Thoracic aorta (tissue), 2 donors: ENCODE measurements at places on chromosomes 7 and 10. TPM values are rescaled to one million over a fixed set of nuclear protein-coding genes. Genes with fewer than 3 reads are reported as not detected.

LRRC4 gene
- 2.2 TPM for total RNA-seq

PPP1R3A gene
- total RNA-seq, result not detected

SP4 gene
- total RNA-seq, result 7.4 TPM

AKR1C8 gene
- not detected for total RNA-seq

DNA sequence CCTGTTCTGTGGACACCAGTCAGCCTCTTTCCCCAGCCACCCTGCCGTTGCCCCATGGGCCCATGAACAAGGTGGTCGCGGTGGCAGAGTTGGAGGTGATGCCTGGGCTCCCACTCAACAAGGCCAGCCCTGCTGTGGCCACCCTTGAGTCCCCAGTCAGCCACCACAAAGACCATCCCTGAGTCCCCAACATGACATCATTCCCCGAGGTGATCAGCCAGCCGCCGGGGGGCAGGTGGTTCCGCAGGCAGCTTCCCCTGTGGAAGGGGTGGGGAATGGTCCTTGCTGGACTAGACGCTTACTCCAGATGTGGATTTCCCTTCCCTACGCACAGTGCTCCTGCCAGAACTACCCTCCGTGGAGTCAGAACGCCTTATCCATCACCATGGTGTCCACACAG is 271.7 kb downstream of the PTPRN2 start:
- H3K4me1 ChIP-seq, result no peaks in the 10 kb centered on the region
- H3K27me3 ChIP-seq, result no peaks in the 10 kb centered on the region
- DNase-seq, result no peak
- no peaks in the 10 kb centered on the region for H3K36me3 ChIP-seq

GRCh38 chr7:151679881-151680612 is 160.4 kb upstream of the RHEB start:
- no peak for DNase-seq
- H3K27ac ChIP-seq, result no peak overlapping the region

- DNase-seq, result no peak
- no peaks in the 10 kb centered on the region for H3K36me3 ChIP-seq
- peak overlapping the region; percentile 57 for H3K27ac ChIP-seq
- H3K4me1 ChIP-seq, result peaks cover 17% of the 10 kb centered on the region
- H3K4me3 ChIP-seq, result peak overlapping the region; percentile 39
These were observed 847 bp downstream of the AGMO start for GRCh38 chr7:15560968-15561367.

GRCh38 chr7:81641873-81642272 is 128.0 kb downstream of the HGF start:
- H3K27me3 ChIP-seq, result no peaks in the 10 kb centered on the region
- H3K4me1 ChIP-seq, result peaks cover 21% of the 10 kb centered on the region
- H3K4me3 ChIP-seq, result no peak overlapping the region
- H3K27ac ChIP-seq, result no peak overlapping the region
- DNase-seq, result no peak

GRCh38 chr10:104778371-104778770 is 137.3 kb downstream of the SORCS3 start:
- no peak for DNase-seq
- H3K27me3 ChIP-seq, result no peaks in the 10 kb centered on the region
- no peak overlapping the region for H3K27ac ChIP-seq

DNA sequence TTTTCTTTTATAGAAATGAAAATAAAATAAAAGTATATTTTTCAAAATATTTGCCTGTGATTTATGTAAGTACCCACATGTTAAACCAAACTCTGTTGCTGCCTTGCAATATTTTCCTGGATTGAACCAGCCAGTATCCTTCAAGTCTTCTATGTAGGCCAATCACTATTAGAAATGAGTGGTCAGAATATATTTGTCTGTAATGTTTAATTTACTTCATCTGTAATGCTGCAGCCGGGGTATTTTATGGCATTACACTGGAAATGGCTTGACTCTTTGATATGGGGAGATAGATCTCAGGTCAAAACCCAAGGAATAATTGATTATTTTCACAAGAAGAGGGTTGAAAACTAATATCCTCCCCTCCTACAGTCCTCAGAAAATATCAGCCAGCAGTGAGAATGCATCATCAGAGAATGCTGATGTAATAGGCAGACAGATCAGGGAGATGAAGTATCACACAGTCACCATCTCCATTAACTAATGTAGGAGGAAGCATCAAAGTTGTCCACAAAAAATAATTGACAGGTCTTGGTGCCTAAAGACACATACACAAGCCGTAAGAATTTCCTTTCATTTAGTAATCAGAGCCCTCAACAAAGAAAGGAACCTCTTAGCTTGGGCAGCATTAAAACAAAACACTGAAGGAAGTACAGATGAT is 82.5 kb downstream of the VWDE start:
- no peak for DNase-seq
- H3K27me3 ChIP-seq, result no peaks in the 10 kb centered on the region
- H3K36me3 ChIP-seq, result no peaks in the 10 kb centered on the region
- no peak overlapping the region for H3K4me3 ChIP-seq

- H3K4me1 ChIP-seq, result peaks cover 57% of the 10 kb centered on the region
- H3K36me3 ChIP-seq, result peaks cover 7% of the 10 kb centered on the region
- no peaks in the 10 kb centered on the region for H3K27me3 ChIP-seq
These were observed 5.3 kb downstream of the CTBP2 start for GRCh38 chr10:125155101-125155500.

GRCh38 chr10:34177445-34177844 is 637.7 kb downstream of the PARD3 start:
- DNase-seq, result no peak
- H3K4me3 ChIP-seq, result no peak overlapping the region
- H3K27ac ChIP-seq, result no peak overlapping the region
- H3K27me3 ChIP-seq, result no peaks in the 10 kb centered on the region
- H3K36me3 ChIP-seq, result no peaks in the 10 kb centered on the region

- H3K27ac ChIP-seq, result no peak overlapping the region
- H3K36me3 ChIP-seq, result no peaks in the 10 kb centered on the region
- no peak for DNase-seq
- no peaks in the 10 kb centered on the region for H3K27me3 ChIP-seq
- H3K4me3 ChIP-seq, result no peak overlapping the region
- no peaks in the 10 kb centered on the region for H3K4me1 ChIP-seq
These were observed 12.8 kb upstream of the ARID5B start for GRCh38 chr10:61888744-61889143.

GRCh38 chr7:100974021-100974420 is 4.7 kb downstream of the MUC12 start:
- H3K27me3 ChIP-seq, result no peaks in the 10 kb centered on the region
- no peaks in the 10 kb centered on the region for H3K4me1 ChIP-seq
- DNase-seq, result no peak
- H3K27ac ChIP-seq, result no peak overlapping the region
- no peaks in the 10 kb centered on the region for H3K36me3 ChIP-seq

GRCh38 chr10:101601541-101601940 is 13.4 kb downstream of the DPCD start:
- peaks cover 5% of the 10 kb centered on the region for H3K36me3 ChIP-seq
- H3K4me1 ChIP-seq, result no peaks in the 10 kb centered on the region
- DNase-seq, result no peak

DNA sequence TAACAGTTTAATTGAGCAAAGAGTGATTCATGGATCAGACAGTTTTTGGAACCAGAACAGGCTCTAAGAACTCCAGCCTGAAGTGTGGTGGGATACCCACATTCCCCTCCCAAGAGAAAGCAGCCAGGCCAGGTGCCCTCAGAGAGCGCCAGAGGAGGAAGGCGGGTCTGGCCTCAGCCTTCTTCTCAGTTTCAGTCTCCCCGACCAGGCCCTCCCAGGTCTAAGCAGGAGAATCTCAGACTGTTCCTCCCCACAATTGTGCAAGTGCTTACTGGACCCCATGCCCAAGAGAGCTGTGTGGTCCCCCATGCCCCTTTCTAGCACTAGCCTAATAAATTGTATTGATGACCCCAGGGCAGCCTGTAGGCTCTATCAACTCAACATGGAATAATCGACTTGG is 25.6 kb downstream of the PPIF start:
- H3K27ac ChIP-seq, result no peak overlapping the region
- peaks cover 5% of the 10 kb centered on the region for H3K4me1 ChIP-seq
- H3K4me3 ChIP-seq, result no peak overlapping the region
- no peaks in the 10 kb centered on the region for H3K27me3 ChIP-seq
- no peaks in the 10 kb centered on the region for H3K36me3 ChIP-seq
- no peak for DNase-seq

DNA sequence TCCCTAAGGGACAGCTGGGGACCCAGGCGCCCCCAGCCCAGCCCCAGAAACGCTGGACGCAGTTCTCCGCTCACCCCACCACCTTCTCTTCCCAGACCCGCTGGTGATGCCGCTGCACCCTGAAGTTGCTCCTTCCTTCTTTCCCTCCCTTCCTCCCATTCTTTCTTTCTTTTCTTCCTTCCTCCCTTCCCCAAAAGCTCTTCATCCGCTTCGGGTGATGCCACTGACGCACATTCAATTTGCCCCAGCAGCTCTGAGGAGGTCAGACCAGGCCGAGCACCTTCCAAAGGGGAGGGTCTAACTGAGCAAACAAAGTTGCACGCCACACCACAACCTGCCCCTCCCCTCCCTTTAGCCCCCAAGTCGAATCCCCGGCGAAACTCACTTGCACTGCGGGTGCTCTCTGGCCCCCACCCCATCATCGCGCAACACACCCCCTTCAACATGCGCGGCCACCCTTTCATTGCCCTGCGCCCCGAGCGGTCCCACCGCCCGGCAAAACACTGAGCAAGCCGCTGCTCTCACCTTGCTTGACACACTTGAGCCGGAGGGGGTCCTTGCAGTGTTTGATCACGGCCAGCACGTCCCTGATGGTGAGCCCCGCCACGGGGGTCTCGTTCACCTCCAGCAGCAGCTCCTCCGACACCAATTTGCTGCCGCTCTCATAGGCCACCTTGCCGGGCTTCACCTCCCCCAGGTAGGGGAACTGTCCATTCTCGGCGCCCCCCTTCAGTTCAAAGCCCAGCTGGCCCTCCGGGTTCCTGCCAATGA is 787 bp downstream of the MAGI2 start:
- no peaks in the 10 kb centered on the region for H3K36me3 ChIP-seq
- peak overlapping the region; percentile 90 for H3K4me3 ChIP-seq
- no peak for DNase-seq

DNA sequence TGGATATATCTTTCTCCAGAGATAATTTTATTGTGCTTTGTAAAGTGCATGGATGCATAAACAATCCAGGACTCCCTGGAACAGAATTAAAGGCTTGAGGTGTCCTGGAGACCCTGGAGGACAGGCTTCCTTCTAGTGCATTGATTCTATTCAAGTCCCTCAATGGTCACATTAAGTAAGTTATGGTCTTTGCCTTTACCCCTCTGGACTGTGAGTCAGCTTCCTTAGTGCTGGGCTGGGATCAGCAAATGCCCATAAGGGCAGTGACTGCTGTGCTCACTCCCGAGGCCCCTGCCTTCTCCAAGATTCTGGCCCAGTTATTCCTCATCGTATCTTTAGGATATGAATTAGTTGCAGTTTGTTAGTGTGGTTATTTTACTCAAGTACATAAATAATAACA is 178.7 kb upstream of the PRSS58 start:
- no peaks in the 10 kb centered on the region for H3K27me3 ChIP-seq
- no peaks in the 10 kb centered on the region for H3K36me3 ChIP-seq
- DNase-seq, result no peak
- H3K27ac ChIP-seq, result no peak overlapping the region

GRCh38 chr7:30348083-30348560 is 63.7 kb downstream of the ZNRF2 start:
- peaks cover 36% of the 10 kb centered on the region for H3K4me1 ChIP-seq
- DNase-seq, result no peak
- H3K36me3 ChIP-seq, result no peaks in the 10 kb centered on the region
- H3K27me3 ChIP-seq, result no peaks in the 10 kb centered on the region

GRCh38 chr10:106175760-106176377 is 988.6 kb downstream of the SORCS1 start:
- no peaks in the 10 kb centered on the region for H3K4me1 ChIP-seq
- H3K4me3 ChIP-seq, result no peak overlapping the region
- DNase-seq, result no peak
- no peaks in the 10 kb centered on the region for H3K27me3 ChIP-seq
- H3K36me3 ChIP-seq, result no peaks in the 10 kb centered on the region

- no peaks in the 10 kb centered on the region for H3K4me1 ChIP-seq
- no peak overlapping the region for H3K27ac ChIP-seq
- DNase-seq, result no peak
- no peak overlapping the region for H3K4me3 ChIP-seq
- H3K27me3 ChIP-seq, result no peaks in the 10 kb centered on the region
These were observed 8.8 kb downstream of the TDRD1 start for GRCh38 chr10:114188001-114188400.

GRCh38 chr7:149161241-149161848 is 14.1 kb downstream of the ZNF398 start:
- H3K36me3 ChIP-seq, result peaks cover 26% of the 10 kb centered on the region
- no peak for DNase-seq
- no peaks in the 10 kb centered on the region for H3K4me1 ChIP-seq
